ENCODE measurements at places on chromosomes 7 and 10. TPM values are rescaled to one million over a fixed set of nuclear protein-coding genes. Genes with fewer than 3 reads are reported as not detected.

MGAM2 gene
- total RNA-seq: not detected

SMO gene
- total RNA-seq: 17.9 TPM

CCAR1 gene
- 24.2 TPM for total RNA-seq

POLR2J2 gene
- 4.0 TPM for total RNA-seq

ZNF277 gene
- total RNA-seq: 22.5 TPM

PKD1L1 gene
- total RNA-seq: not detected

AKR1C4 gene
- total RNA-seq: not detected
